ENCODE measurements at places on chromosomes 1 and 21.

GRCh38 chr1:173400387-173400995 is 76.6 kb upstream of the PRDX6 start:
- no peak for DNase-seq

- DNase-seq, result no peak
Measured at GRCh38 chr1:155062151-155062686, 1.3 kb upstream of the EFNA4 start.

GRCh38 chr1:33328817-33329216 is 7.9 kb upstream of the A3GALT2 start:
- no peak for DNase-seq

- no peak for DNase-seq
Measured at GRCh38 chr1:4702464-4702863, 48.1 kb downstream of the AJAP1 start.

DNA sequence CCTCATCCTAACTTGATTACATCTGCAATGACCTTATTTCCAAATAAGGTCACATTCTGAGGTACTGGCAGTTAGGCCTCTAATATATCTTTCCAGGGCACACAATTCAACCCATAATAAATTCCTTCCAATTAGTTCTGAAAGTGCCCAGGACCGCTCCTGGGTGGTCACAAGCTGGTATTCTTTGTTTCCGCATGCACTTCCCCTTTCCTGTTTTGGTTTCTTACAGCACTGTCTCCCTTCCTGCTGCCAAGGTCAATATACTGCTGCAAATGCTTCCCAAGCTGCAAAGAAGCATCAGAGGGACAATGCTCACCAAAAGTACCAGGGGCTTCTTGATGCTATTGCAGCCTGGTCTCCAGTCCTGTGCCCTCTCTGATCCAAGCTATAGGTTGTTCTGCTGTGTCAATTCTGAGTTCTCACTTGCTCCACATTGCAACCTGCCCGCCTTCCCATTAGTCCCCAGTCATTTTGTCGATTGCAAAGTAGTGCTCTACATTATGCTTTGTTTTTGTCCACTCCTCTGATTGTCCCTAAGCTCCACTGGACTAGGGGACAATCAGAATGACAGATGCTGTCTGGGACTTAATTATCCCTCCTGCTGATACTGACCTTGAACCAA is 13.9 kb upstream of the XPR1 start:
- DNase-seq, result no peak

DNA sequence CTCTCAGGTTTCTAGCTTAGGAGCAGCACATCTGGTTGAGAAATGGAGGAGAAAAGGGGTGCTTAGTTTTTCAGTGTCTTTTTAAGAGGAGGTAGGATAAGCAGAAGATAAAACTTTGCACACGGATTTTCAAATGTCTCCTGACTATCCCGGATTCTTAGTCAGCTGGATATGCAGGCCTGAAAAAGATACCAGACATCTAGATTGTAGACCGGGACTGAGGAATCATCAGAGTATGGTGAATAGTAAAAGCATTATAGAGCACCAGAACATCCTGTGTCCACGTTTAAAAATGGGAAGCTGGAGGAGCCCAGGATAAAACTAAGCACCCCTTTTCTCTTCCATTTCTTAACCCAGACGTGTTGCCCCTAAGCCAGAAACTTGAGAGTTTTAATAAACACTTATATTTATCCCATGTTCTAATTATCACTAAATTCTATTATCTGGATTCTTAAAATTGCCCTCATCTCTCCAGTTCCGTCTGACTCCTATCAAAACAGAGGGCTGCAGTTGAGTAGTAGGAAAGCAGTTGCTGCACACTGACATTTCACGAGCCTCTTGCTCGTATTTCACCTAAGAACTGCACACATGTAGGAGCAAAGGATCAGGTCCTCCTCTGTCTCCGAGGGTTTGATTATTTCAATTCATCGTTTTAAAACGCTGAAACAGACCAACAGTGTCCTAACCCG is 609 bp downstream of the PIGK start:
- no peak for DNase-seq

GRCh38 chr1:15153842-15154479 is 414 bp downstream of the TMEM51 start:
- no peak for DNase-seq

GRCh38 chr1:81340239-81340638 is 460.5 kb upstream of the ADGRL2 start:
- no peak for DNase-seq

GRCh38 chr1:25664357-25665199 is 48.0 kb downstream of the MAN1C1 start:
- no peak for DNase-seq

GRCh38 chr1:82778612-82779011 is 977.9 kb downstream of the ADGRL2 start:
- DNase-seq, result no peak

GRCh38 chr1:7187112-7187493 is 401.8 kb downstream of the CAMTA1 start:
- DNase-seq, result no peak

DNA sequence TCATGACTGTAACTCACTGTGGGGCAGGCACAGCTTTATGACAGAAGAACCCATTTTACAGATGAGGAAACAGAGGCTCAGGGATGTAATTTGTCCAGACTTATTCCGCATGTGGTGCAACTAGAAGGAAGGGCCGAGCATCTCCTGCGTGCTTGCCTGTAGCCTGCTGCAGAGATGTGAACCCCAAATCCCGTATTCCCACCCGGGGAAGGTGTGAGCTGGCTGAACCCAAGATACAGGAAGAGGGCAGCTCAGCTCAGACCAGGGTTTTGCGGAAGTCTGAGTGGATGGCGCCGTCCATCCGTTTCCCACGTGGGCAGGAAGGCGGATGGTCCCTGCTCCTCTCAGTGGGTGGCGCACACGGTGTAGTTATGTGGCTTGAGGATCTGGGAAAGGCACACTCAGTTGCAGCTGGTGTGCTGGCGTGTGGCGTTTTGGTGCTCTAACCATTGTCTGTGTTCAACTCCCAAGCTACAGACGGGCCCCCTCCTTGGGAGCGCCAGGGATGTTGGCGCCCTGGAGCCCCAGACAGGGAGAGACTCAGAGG is 1.2 kb downstream of the CROCC start:
- DNase-seq, result no peak

- no peak for DNase-seq
Measured at GRCh38 chr1:100539836-100540536, 2.0 kb downstream of the GPR88 start.

DNA sequence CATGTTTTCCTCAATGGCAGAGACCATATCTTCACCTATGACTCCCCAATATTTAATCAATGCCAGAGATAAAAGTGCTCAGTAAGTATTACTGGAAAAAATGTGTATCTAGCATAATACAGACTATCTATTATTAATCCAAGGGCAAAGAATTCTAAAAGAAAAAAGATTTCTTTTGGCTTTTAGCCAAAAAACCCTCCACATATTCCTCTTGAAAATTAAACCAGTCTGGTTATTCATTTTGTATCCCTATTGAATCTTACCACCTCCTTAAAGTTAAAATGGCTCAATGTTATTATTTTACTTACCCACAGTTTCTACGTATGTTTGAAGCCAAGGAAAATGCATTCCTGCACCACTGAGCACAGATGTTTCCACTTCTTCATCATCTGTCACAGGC is 1.6 kb downstream of the TAF1A start:
- DNase-seq, result no peak

DNA sequence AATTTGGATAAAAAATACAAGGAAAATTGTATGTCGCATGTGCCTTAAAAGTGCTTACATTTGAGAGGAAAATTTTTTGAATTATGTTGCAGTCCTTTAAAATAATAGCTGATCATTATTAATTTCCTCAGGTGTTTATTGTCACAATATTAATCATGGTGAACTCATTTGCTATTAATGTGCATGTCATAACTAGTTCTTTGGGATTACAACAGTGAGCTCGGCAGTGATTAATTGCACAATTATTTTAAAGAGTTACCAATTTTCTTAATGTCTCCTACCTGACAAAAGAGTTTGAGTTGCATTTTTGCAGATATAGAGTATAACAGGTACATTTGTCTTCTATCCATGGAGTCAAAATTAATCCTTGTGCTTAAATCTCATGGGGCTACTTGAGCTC is 854.3 kb downstream of the BRINP3 start:
- no peak for DNase-seq

GRCh38 chr1:243434594-243434993 is 178.8 kb downstream of the SDCCAG8 start:
- no peak for DNase-seq

- DNase-seq, result no peak
Measured at GRCh38 chr1:64519901-64520300, 50.0 kb downstream of the CACHD1 start.

GRCh38 chr1:112694363-112694929 is 12.5 kb downstream of the RHOC start:
- no peak for DNase-seq

DNA sequence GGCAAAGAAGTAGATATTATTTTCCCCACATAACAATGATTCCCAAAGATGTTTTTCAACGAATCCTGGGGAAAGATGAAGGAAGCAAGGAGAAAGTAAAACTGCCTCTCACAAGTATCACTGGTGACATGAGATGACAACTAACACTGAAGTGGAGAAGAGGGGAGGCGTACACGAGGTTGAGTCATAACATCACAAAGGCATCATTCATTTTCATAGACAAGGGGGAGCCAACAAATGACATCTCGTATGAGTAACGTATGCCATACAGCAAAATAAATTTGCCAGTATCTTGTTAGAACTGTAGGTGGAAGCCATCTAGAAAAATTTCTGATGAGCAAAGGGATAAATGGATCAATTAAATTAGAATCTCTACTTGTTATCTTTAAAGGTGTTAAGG is 56.6 kb downstream of the ATP1B1 start:
- DNase-seq, result no peak

DNA sequence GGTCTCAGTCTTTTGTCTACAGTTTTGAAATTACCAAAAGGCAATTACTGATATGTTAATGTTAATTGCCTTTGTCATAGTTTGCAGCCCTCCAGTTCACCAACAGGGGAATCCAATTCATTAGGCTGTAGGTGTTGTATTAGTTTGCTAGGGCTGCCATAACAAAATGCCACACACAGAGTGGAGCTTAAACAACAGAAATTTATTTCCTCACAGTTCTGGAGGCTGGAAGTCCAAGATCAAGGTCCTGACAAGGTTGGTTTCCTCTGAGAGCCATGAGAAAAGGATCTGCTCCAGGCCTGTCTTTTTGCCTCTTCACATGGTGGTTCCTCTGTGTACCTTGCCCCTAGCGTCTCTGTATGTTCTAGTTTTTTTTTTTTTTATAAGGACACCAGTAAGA is 1.3 kb downstream of the RTCA start:
- DNase-seq, result no peak

DNA sequence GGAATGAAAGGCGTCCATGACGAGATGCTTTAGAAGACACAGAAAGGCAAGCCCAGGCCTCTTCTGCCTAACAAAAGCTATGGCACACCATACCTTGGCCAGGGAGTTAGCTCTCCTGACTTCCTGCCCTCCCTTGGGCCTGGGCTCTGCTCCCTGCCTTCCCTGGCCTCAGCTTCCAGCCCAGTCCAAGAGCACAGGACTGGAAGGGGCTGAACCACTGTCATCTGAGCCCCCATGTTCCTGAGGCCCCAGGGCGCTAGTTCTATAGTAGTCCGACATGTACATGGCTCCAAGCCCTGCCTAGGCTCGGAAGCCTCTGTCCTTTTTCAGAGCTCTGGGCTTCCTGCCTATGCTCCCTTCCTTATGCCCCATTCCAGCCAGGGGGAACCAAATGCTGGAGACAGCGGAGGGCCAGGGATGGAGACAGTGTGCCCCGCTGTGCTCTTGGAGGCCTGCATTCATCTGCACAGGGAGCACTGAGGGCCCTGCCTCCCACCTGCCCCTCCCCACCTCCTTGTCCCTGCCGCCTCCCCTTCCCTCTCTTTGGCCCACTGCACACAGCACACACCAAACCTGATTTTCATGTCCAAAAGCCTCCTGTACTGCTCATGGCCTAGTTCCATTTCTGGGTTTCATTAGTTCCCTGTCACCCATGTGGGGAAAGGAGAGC is 240.1 kb downstream of the RHOU start:
- no peak for DNase-seq

DNA sequence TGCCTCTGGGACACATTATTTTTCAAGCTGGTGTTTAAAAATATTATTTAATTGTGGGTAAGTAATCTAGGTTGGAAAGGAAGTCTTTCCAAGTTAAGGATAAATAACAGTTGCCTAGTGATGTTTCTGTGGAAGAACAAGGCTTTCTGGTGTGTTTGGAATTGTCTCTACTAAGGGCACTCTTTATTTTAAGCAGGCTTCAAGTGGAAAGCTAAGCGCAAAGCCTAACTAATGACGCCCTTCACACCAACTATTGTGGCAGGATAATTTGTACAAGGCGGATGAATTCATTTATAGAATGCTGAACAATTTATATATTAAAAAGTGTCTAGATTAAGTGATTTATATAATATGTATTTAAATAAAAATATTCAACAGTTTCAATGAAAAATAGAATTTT is 25.1 kb upstream of the RWDD3 start:
- DNase-seq, result no peak

DNA sequence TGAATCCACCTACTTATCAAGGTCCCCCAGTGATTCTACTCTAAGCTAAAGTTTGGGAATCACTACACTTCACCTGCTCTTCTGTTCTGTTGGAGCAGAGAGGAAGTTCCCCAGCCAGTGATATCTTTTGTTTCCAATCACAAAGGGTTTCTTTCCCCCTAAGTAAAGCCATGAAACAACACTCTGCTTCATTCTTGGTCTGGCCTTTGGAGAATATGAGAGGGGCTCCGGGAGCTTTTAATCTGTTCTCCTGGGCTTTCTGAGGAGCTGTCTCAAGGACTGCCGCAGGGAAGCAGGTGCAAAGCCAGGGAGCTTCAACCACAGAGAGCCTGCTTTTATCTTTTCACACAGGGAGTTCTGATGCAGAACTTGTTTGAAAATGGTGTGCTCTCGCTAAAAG is 10.1 kb upstream of the SLAMF9 start:
- no peak for DNase-seq

GRCh38 chr1:88284066-88284465 is 400.0 kb upstream of the PKN2 start:
- no peak for DNase-seq

GRCh38 chr1:41656068-41656467 is 171.6 kb upstream of the EDN2 start:
- DNase-seq, result no peak

DNA sequence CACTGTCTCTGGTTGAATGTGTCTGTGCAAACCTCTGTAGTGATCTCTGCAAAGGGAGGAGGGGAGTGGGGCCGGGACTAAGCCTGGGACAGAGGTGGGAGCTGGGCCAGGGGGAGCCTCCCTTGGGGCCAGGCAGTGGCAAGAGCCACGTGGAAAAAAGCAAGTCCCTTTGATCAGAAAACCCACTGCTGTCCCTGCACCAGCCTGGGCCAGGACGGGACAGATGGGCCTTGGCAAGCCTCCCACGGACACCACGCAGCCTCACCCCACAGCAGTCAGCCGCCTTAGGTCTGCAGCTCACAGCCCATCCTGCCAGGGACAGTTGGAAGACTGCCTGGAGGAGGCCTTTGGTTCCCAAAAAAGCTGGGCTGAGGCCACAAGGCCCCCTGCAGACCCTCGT is 11.7 kb upstream of the TRAPPC10 start:
- DNase-seq, result no peak

Measured in stimulated activated CD4-positive, alpha-beta T cell treated with anti-CD3 and anti-CD28 coated beads, Interleukin-2, amount 100 ng/mL, for 4 hours (primary cell).